AG08395 (cell line): ENCODE measurements at places on chromosomes 5 and 9.

GRCh38 chr5:109943701-109944235 lies 254.0 kb downstream of the MAN2A1 start:
- no peak for DNase-seq

GRCh38 chr9:37259951-37260350 lies 139.6 kb downstream of the ZCCHC7 start:
- no peak for DNase-seq

DNA sequence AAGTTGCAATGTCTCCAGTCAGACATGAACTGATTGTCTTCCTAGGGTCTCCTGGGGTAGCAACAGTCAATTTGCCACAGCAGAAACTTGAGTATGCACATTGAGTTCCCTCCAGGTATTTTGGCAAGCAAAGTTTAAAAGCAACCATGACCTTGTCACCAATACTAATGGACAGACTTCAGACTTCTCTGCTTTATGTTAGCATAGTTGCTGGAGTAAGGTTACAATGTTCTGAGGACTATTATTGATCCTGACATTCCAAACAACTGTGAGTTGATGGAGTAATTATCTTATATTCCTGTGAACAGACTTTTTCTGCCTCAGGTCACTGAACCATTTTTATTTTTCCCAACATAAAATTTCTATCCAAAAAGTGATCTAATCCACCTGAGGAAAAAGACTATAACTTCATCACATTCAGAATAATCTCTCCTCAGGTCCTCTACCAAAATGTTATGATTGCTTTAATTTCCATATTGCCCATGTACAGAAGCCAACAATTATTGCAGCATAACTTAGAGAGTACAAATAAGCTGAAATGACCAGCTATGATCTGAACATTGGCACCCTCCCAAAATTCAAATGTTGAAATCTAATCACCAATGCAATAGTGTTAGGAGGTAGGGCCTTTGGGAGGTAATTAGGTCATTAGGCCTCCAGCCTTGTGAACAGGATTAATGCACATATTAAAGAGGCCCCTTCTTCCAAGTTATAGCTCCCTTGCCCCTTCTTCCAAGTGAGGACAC lies 228.3 kb downstream of the PDE4D start:
- DNase-seq: no peak

DNA sequence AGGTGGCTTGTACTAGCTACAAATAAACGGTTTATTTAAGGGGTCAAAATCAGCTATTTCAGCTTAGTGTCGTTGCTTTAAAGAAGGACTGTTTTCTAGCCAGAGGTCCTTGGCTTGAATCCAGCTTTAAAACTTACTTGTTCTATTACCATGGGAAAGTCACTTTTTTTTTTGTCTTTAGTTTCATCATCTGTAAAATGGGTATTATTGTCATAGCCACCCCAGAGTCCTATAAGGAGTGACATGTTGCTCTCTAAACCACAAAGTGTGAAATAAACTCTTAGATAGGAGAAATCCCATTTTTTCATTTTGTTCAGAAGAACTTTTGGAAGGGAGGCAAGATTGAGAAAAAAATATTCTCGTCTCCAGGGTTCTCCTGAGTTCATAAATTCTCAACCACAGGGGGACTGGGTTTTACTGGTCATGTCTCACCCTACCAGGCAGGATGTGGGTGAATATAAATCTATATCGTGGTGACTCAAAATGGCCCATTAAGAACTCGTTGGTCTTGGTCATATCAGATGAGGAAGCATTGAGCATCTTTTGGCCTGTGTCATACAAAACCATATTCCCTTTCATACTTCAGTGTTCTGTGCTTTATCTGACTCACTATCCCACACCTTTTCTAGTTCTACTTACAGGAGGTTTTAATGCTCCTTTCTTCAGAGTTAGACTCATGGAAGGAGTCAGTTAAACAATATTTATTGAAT lies 202.7 kb upstream of the NR3C1 start:
- DNase-seq: peak; percentile 48

- DNase-seq: no peak
Measured at GRCh38 chr5:87195616-87196015, 72.1 kb upstream of the RASA1 start.

DNA sequence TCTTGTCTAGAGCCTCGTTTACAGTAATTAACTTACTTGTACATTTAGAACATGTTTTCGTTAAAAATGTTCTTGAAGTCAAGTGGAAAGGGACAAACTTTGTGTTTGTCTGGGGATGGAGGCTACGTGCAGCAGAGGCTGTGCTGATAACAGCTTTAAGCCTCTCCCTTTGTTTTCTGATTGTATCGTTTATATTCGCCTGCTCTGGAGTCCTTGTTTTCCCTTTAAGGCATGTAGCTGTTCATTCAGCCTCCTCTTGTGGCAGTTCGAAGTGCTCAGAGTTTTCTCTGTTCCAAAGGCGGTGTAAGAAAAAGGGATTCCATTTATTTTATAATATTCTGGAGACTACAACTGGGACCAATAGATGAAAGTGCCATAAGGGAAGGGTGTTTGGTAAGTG lies 1.9 kb downstream of the SLC36A1 start:
- DNase-seq: no peak

- peak; percentile 64 for DNase-seq
Measured at GRCh38 chr5:157855404-157855994, 3.4 kb downstream of the CLINT1 start.

- peak; percentile 21 for DNase-seq
Measured at GRCh38 chr9:77714077-77714549, 66.0 kb upstream of the GNA14 start.

GRCh38 chr5:168165221-168165914 lies 126.1 kb upstream of the WWC1 start:
- no peak for DNase-seq

- no peak for DNase-seq
Measured at GRCh38 chr5:35317586-35317985, 87.3 kb upstream of the PRLR start.

DNA sequence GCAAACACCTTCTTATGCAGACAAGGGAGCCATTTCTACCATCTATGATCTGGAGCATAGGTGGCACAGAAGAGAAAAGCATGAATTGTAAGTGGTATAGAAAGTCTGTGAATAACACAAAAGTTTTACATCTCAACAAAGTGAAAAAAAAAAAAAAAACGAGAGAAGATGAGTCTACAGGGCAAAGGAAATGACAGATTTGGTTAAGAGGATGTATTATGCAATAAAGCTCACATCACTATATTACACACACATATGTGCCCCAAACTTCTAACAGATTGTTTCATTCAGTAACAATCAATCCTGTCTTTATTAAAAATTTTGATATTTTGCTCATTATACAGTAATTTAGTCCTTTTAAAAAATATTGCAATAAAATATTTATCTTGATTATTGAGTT lies 49.8 kb downstream of the CERT1 start:
- peak; percentile 56 for DNase-seq

GRCh38 chr5:179759581-179760551 lies 27.2 kb downstream of the MAML1 start:
- DNase-seq: no peak

- DNase-seq: no peak
Measured at GRCh38 chr9:135215571-135216161, 128.2 kb downstream of the OLFM1 start.

- no peak for DNase-seq
Measured at GRCh38 chr9:115254287-115255180, 136.6 kb upstream of the TNC start.

GRCh38 chr9:89716559-89716958 lies 111.7 kb downstream of the GADD45G start:
- no peak for DNase-seq

DNA sequence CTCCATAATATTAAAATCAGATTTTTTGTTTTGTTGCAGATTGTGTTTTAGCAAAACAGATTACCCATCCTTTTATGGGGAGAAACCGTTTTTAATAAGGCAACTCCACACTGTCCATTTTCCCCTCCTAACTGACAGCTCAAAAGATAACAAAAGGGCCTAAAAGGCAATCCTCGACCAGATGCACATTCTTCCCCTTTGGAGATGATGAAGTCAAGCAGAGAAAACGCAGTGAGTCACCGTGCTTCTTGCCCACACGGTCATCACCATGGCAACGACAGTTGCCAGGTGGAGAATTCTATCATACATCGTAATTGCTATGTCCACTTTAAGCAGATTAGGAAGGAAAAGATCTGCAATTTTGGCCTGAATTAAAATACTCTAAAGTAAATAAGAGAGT lies 96.4 kb downstream of the DIRAS2 start:
- DNase-seq: peak; percentile 38

- DNase-seq: peak; percentile 90
Measured at GRCh38 chr9:113957821-113958341, 81.8 kb downstream of the ZNF618 start.

DNA sequence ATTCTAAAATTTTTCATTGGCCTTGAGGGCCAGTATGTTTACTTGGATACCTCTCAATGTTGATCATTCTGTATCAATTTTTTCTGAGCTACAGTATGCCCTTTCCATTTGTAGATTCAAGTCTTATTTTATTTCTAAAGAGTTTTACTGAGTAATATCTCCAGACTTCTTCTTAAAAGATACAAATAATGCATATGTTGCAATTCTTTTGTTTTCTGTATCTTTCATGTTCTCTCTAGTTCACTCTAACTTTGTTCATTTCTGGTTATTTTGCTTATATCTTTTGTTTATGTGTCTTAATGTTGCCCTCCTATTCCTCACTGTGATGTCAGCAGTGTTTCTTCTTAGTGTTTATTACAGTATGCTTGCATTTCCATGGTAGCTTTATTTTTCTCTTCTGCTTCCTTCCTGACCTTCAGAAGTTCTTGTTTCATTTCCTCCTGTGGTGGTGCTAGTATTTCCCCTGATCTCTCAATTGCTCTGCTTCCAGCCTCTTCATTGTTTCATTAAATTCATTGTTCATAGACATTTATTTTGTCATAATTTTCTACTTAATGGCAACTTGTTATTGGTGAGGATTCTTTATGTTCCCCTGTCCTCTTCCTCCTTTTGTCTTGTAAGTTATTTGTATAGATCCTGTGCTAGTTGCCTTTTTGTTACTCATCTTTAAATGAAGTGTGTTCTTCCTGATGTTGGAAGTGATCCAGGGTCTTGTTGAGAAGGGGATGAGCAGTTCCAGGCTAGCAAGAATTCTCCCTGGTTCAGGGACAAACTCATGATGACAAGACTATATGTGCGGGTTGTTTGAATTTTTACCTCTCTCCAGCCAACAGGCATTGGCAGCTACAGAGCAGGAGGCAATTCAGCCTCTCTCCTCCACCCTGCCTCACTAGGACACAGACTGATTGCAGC lies 160.8 kb downstream of the DEPDC1B start:
- DNase-seq: no peak

GRCh38 chr5:101047181-101047580 lies 144.1 kb upstream of the ST8SIA4 start:
- DNase-seq: no peak

DNA sequence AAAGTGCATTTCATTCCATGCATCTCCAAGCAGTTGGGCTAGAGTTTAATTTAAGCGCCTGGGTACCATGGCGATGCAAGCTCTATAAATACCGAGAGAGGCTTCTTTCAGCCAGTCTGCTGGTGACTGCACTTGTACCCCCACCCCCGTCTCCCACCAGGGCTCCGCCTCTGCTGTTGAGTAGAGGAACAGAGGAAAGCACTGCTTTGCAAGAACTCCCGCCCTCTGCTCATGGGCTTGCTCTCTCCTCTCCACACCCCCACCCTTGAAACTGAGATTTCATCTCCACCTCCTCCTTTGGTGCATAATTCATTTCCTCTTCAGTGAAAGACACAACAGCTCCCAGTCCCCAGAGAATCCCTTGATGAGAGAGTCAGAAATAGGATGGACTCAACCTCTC lies 5.1 kb upstream of the WWC1 start:
- DNase-seq: no peak

- DNase-seq: no peak
Measured at GRCh38 chr9:90053027-90053426, 448.2 kb downstream of the GADD45G start.

GRCh38 chr9:121233906-121234831 lies 32.5 kb upstream of the RAB14 start:
- peak; percentile 56 for DNase-seq

GRCh38 chr5:92886751-92887150 lies 694.3 kb downstream of the NR2F1-AS1 start:
- DNase-seq: no peak

DNA sequence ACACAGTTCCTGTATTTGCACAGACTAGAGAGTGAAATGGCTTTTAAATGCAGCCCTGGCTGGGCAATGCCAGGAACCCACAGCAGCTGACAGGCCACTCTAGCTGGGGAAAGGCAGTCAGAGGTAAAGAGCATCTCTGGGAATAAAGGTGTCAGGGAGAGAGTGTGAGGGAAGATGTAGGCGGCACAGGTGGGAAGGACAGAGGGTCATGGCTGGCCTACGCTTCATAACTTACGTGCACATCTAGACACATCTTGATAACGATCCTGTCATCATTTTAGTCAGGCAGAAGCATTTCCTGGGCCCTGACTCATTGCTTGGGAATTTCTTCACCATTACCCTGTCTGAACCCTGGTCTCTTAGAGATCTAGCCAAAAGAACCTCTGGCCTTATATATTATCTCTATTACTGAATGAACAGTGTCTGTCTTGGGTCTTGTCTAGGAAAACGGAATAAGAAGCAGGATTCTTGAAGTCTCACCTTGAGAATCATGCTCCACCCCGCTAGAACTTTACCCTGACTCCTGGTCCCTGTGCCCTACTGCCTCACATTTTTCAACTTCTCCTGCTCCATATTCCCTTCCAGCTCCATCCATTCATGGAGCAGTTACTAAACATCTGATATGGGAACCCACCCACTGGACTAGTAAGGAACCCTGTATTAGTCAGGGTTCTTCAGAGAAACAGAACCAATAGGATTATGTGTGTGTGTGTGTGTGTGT lies 106.4 kb upstream of the ELL2 start:
- peak; percentile 82 for DNase-seq
